ENCODE measurements at places on chromosomes 1 and 21.

DNA sequence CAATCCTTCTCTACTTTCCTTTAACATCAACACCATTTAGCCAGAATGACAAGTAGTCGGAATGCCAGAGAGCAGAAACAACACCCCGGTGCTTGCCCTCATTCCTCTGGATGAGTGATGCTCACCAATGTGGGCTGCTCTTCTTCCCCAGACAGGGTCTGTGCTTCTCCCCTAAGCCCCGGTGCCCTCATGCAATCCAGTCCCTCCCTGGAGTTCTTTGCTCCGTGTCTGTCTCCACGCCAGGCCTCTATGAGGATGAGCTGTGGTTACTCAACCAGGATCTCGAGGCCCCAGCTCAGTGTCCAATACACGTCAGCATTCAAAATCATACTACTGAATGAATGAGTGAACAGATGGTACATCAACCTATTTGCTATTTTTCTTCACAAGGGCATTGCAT is 29.7 kb upstream of the PDE9A start:
- no peak for DNase-seq

DNA sequence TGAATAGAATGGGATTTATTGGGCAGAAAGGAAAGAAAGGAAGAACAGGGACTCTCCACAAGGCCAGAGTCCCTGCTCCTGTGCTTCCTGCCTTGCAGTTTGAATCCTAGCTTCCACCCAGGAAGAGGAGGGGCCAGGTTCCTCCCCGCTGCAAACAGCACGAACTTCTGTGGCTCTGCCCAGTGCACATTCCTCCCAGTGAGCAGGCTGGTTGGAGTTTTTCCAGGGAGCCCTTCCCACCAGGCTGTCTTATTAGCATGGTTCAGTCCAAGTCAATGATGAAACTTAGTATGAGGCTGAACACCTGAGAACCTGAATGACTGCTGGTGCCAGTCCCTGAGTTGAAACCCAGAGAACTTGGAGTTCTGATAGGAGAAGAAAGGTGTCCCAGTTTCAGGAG is 247.2 kb downstream of the DUSP10 start:
- no peak for DNase-seq

GRCh38 chr1:99445486-99445885 is 181.2 kb downstream of the PLPPR4 start:
- DNase-seq: no peak

DNA sequence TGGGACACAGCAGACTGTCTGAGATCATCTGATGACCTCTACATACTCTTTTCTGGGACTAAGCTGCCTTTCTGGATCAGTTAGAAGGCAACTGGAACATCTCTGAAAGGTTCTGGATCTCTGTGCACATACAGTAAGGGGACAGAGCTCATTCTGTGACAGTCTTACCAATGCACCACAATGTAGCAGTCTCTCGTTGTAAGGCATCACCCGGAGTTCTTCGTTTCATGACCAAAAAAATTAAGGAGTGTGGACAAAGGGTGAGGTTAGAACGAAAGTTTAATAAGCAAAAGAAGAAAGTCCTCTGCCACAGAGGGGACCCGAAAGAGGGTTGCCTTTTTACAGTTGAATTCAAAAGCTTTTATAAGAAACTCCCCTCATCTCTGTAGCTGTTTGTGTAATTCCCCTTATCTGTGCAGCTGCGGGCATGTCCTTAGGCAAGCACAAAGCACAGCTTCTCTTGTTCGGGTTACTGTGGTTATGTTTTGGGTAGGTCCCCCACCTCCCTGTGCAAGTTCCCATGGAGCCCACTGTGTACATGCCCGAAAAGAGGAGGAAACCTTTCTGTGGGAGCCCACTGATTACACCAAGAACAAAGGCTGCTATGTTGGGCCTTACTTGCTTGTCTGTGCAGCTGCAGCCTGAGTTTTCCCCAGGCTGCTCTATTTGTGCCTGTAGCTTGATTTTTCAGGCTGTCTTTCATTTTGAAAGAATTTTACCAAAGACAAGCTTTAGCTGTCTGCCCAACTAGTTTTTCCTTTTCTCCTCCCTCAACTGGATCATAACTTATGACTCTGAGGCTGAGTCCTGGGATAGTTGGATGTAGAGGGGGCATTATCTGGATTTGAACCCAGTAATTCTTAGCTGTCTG is 53.1 kb upstream of the CACNA1E start:
- no peak for DNase-seq

All from stimulated activated CD8-positive, alpha-beta memory T cell treated with anti-CD3 and anti-CD28 coated beads, Interleukin-2, amount 100 ng/mL, for 1 hour (primary cell).